ENCODE measurements at places on chromosomes 4 and X.

- no peak for DNase-seq
Measured at GRCh38 chr4:7768736-7769135, 170.9 kb downstream of the AFAP1 start.

DNA sequence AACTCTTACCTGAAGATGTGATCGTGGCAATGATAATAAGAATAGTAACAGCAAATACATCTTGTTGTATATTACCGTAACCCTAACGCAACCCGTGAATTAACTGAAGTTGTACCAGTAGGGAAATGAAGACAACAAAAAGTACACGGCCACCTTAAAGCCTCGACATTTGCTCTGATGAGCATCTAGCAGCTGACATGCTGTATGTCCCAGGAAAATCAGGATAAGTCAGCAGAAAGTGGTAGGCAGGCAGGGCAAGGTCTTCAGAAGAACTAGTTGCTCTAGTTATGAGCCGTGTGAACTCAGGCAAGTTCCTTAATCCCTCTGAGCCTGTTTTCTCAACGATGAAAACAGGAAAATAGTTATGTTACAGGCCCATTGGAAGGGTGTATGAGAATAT, 7.7 kb upstream of the ASB5 start:
- DNase-seq = no peak

DNA sequence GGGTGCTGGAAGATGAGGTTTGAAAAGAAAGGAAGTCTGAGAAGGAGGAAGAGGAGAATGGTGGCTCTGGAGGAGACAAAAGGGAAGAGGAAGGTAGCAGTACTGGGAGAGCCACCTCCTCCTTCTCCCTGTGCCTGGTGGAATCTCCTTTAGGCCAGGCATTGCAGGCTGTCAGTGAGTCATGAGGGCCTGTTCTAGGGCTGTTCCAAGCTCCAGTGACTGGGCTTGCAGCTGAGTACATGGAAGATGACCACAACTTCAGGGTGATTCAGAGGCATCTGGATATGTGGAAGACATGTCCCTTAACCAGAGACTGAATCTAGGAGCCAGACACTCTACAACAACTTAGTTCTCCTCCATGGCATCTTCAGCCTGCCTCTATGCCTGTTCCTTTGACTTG, 107.8 kb downstream of the EFNB1 start:
- no peak for DNase-seq

GRCh38 chrX:27767387-27767786, 40.4 kb upstream of the MAGEB10 start:
- no peak for DNase-seq

DNA sequence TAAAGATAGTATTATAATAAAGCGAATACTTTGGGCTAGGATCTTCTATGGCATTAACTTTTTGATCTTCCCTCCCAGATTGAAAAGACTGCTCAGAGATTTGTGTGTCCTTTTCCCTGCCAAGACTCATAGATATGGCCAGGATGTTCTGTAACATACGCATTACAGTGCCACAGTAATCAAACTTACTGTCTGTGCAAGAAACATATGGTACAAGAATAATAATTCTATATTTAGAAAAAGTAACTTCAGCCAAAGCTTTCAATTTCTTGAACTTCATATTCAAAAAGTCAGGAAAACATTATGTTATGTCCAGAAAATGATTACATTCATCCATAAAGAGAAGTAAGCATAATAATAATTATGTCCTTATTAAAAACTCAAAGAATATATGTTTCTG, 100.9 kb upstream of the GUCY1A1 start:
- no peak for DNase-seq

- no peak for DNase-seq
Measured at GRCh38 chr4:62077406-62077805, 877.3 kb downstream of the ADGRL3 start.

DNA sequence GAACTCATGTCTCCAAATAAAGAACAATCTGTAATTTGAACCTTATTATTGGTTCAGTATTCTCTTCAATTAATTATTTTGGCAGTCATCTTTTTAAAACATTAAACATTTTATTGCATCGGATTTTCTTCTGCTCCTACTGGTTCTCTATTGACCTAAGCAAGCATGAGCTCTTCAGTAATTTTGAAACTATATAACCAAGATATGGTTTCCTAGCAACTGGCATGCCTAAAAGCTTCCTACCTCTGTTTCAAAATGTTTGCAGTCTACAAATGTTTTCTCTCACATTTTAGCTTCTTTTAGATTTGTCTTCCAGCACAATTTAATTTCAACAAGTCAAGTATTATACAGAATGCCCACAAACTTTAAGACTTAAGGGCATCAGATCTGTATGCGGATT, 371.3 kb downstream of the GPM6A start:
- DNase-seq = no peak

DNA sequence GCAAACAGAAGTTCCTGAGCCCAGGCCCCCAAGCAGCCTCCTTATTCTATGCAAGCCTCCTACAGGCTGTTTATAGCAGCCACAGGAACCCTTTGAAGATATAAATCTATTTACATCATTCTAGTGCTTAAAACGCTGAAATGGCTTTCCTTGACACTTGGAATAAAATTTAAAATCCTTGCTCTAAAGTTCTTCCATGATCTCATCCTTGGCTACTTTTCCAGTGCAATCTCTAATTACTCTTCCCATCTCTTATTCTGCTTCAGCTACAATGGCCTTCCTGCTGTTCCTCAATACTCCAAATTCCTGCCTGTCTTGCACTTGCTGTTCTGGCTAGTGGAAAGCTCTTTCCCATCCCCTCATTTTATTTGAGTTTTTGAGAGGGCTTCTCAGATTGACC, 634.2 kb upstream of the NR3C2 start:
- DNase-seq = no peak

DNA sequence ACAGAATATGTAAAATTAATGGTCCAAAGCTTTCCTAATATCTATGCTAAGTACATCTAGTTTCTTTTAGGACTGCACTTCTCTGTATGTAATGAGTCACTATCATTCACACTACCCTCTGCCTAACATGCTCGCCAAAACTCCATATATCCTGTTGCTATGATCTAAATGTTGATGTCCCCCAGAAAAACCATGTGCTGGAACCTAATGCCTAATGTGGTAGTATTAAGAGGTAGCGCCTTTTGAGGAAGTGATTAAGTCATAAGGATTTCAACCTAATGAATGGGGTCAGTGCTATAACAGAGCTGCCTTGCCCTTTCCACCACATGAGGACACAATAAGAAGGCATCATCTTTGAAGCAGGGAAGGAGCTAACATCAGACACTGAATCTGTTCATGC, 34.9 kb upstream of the NFKB1 start:
- DNase-seq = no peak

- DNase-seq = no peak
Measured at GRCh38 chr4:90118527-90119195, 8.5 kb upstream of the CCSER1 start.

DNA sequence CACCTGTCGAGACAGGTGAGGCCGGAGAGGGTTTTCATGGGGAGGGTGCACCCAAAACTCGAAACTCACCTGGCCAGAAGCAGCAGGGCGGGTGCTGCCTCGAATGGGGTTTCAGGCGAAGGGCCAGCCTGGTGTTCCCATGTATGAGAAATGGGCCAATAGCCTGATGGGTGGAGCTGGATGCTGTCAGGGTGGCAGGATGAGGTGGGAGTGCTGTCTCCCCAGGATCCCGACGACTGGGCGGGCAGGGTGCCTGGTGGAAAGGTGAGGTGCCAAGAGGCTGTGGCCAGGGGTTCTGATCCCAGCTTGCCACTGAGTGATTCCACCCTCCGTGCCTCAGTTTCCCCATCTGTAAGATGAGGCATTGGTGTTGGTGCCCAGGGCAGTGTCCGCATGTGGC, 16.8 kb upstream of the SH3TC1 start:
- DNase-seq = no peak

DNA sequence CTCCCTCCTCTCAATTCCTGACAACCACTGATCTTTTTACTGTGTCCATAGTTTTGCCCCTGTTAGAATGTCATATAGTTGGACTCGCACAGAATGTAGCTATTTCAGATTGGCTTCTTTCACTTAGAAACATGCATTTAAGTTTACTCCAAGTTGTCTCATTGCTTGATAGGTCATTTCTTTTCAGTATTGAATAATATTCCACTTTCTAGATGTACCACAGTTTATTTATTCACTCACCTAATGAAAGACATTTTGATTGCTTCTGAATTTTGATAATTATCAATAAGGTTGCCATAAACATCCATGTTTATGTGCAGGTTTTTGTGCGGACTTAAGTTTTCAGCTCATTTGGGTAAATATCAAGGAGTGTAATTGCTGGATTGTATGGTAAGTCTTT, 38.5 kb downstream of the SLC9B1 start:
- no peak for DNase-seq

DNA sequence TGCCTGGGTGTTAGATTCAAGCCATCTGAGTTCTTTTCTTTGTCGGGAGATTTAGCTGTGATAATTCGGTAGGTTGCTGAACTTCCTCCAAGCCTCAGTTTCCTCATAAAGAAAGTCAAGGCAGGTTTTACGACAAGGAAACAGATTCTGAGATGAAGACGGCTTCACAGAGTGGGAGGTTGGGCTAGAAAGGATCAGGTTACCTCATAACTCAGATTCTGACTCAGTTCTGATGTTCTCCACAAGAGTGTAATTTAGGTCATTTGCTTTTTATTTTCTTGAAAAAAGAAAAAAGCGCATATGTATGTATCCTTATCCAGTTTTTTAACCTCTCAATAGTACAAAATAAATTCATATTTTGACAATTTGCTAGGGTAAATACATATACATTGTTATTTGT, 47.2 kb upstream of the ELOVL6 start:
- DNase-seq = no peak

GRCh38 chr4:110058677-110059076, 139.7 kb downstream of the ELOVL6 start:
- no peak for DNase-seq

DNA sequence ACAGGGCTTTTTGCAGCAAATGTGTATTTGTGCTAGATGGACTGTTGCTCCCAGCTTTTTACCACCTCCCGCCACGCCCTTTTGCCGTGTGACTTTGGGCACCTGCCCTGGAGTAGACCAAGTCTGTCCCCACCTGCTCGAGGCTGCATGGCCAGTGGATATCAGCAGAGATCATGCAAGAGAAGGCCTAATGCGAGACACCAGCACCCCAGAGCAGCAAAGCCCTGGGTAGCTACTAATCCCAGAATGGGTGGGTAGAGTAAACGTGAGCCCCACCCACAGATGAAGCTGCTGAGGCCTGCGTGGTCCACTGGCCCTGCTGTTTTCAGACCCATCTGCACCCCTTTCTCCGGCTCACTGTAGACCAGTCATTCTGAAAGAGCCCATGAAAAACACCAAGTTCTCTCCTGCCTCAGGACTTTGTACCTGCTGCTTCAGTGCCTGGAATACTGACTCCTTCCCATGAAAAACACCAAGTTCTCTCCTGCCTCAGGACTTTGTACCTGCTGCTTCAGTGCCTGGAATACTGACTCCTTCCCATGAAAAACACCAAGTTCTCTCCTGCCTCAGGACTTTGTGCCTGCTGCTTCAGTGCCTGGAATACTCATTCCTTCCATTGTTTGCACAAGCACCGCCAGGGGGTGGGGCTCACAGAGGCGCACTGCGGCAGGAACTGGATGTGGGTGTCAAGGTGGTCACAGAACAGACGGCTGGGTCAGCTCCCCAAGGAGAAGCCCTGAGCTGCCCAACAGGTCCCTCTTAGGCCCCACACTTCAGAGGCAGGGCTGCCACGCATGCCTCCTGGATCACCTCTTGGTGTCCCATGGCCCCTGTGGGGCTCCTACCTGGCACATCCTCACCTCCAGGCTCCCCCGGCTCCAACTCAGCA, 5.1 kb upstream of the TNIP2 start:
- DNase-seq = no peak

- DNase-seq = no peak
Measured at GRCh38 chrX:70508296-70508911, 63.8 kb downstream of the DLG3 start.

DNA sequence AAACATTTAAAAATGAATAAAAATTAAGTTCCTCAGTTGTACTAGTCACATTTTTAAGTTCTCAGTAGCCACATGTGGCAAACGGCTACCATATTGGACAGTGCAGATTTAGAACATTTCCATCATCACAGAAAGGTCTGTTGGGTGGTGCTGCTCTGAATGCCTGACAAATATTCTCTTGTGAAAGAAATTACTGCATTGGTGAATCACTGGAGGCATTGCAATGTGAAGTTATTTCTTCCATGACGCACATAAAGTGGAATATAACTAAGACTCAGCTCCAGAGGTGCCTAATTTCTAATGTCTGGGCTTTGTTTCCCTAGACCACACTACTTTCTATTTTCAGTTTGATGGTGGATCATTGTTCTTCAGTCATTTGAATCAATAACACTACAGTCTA, 44.9 kb downstream of the CLNK start:
- no peak for DNase-seq

GRCh38 chr4:183392377-183392776, 52.1 kb upstream of the CDKN2AIP start:
- DNase-seq = no peak

DNA sequence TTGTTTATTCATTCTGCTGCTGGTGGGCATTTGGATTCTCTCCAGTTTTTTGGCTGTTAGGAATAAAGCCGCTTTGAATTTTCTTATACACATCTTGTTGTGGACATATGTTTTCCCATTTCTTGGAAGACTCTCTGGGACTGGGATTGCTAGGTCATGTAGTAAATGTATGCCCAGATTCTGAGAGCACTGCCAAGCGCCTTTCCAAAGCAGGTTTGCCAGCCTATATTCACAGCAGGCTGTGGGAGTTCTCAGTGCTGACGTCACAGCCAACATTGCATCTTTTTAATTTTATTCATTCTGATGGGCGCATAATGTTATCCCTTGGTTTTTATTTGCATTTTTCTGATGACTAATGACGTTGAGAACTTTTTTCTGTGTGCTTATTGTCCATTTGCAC, 24.1 kb downstream of the TMEM271 start:
- no peak for DNase-seq

- DNase-seq = no peak
Measured at GRCh38 chr4:151472711-151473110, 63.7 kb downstream of the FHIP1A start.

DNA sequence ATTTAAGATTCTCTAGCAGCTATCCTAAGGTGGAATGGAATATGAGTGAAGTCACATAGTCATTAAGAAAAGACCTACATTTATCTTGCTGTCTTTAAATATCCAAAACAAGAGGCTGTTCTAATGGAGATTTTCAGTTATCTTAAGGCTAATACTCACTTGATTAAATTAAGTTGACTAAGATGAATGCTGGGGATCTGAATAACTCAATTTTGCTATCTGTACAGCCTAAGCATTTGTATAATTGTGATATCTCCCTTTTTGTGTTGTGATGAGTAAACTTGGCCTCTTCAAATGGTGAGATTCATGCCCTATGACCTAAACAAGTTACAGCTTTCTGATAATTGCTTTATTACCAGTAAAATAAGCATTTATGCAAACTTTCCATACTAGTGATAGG, 13.6 kb upstream of the GUCY1A1 start:
- no peak for DNase-seq
